ENCODE measurements at places on chromosomes 16 and 17. TPM values are rescaled to one million over a fixed set of nuclear protein-coding genes. Genes with fewer than 3 reads are reported as not detected.

Gene EMC8
- total RNA-seq: 11.9 TPM

Gene CBX4
- total RNA-seq: 25.7 TPM

DNA sequence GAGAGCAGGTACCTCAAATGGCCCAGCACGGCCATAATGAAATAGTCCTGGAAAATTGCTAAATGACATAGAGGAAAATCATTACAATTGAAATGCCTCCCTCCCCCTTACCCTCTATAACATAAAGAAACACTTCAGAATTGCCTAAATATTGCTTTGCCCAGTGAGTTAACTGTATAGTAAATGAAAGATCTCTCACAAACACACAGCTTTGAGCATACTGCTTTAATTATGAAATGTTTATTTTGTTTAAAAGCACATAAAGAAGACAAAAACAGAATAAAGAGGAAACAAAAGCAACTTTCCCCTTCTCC, 9.3 kb upstream of the ADAMTS18 start:
- H3K27ac ChIP-seq: no peak overlapping the region
- no peaks in the 10 kb centered on the region for H3K27me3 ChIP-seq
- no peaks in the 10 kb centered on the region for H3K36me3 ChIP-seq
- H3K4me3 ChIP-seq: no peak overlapping the region
- no peaks in the 10 kb centered on the region for H3K4me1 ChIP-seq

- H3K4me3 ChIP-seq: no peak overlapping the region
- H3K27me3 ChIP-seq: peaks cover 12% of the 10 kb centered on the region
- no peaks in the 10 kb centered on the region for H3K36me3 ChIP-seq
- H3K27ac ChIP-seq: no peak overlapping the region
- no peak for DNase-seq
These were observed 1.5 kb upstream of the NTN3 start for GRCh38 chr16:2469399-2470233.

- no peak overlapping the region for H3K4me3 ChIP-seq
- no peak overlapping the region for H3K27ac ChIP-seq
- H3K36me3 ChIP-seq: no peaks in the 10 kb centered on the region
- H3K4me1 ChIP-seq: no peaks in the 10 kb centered on the region
- DNase-seq: no peak
These were observed 12.4 kb upstream of the NFAT5 start for GRCh38 chr16:69553332-69553731.

GRCh38 chr16:80151722-80152111, 389.1 kb upstream of the DYNLRB2 start:
- no peak overlapping the region for H3K27ac ChIP-seq
- H3K4me3 ChIP-seq: no peak overlapping the region
- no peaks in the 10 kb centered on the region for H3K4me1 ChIP-seq
- no peaks in the 10 kb centered on the region for H3K27me3 ChIP-seq
